ENCODE measurements at places on chromosomes 1 and 21.

GRCh38 chr1:61202854-61203598 lies 120.7 kb downstream of the NFIA start:
- DNase-seq = peak; percentile 68

GRCh38 chr1:6505367-6506209 lies 14.1 kb upstream of the PLEKHG5 start:
- no peak for DNase-seq

- DNase-seq = no peak
These were observed 3.2 kb upstream of the SAMD11 start for GRCh38 chr1:920521-920920.

DNA sequence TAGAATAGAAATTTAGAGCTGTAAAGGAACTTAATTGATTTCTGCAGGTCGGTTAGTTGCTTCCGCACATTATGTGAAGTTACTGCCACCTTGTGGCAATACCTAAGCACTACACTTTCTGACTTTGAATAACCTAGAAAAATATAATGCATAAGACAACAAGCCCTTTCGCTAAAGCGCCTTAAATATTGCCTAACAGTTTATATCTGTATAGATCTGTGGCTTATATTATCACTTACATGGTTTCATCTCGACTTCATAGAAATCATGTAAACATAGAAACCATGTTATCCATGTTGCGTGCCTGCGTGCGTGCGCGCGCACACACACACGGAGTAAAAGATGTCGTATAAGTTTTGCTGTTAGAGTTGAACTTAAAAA lies 10.9 kb upstream of the IFI16 start:
- peak; percentile 68 for DNase-seq

GRCh38 chr21:35506771-35507170 lies 457.7 kb upstream of the RUNX1 start:
- DNase-seq = no peak

GRCh38 chr1:26618561-26618960 lies 77.3 kb upstream of the ARID1A start:
- DNase-seq = no peak

- DNase-seq = no peak
These were observed 26.7 kb downstream of the PODN start for GRCh38 chr1:53088616-53089300.

- DNase-seq = no peak
These were observed 7.6 kb downstream of the CDKN2C start for GRCh38 chr1:50977575-50978143.

GRCh38 chr1:9658199-9658598 lies 6.7 kb downstream of the PIK3CD start:
- DNase-seq = no peak

- DNase-seq = no peak
These were observed 257.0 kb upstream of the ADGRL2 start for GRCh38 chr1:81543764-81544163.

GRCh38 chr1:202498542-202498941 lies 150.0 kb downstream of the PPP1R12B start:
- peak; percentile 43 for DNase-seq

DNA sequence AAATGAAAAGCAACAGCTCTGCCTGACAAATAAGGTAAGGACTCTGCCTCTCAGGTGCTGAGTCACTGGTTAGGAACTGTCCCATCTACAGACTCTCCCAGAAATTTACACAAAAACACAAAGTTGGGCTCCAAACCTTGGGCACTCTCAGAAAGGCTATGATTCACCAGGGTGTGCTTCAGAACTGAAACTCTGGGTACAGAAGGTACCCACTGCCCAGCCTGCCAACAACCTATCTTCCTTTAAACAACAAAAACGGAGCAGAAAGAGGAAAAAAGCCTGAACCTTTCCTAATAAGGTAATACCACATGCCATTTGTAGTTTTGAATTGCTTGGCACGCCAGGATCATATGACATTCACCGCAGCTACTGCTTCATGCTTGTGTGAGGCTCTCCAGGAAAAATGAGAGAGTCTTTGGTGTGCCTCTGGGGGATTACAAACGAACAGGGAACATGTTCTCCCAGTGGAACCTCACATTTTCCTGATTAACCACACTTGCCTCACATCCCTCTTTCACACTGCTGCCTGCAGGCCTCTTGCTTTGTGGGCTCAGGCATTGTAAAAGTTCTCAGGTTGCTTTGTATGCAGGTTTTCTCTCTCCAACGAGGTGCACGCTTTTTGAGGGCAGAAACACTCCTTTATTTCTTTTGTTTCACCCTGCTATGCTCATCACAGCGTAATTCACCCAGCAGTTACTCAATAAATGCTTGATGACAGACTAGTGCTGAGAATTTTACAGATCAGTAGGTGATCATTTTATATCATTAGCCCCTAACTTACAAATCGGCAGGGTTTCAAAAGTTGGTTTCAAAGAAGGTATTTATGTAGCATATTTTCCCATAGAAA lies 65.1 kb downstream of the GADD45A start:
- peak; percentile 93 for DNase-seq

DNA sequence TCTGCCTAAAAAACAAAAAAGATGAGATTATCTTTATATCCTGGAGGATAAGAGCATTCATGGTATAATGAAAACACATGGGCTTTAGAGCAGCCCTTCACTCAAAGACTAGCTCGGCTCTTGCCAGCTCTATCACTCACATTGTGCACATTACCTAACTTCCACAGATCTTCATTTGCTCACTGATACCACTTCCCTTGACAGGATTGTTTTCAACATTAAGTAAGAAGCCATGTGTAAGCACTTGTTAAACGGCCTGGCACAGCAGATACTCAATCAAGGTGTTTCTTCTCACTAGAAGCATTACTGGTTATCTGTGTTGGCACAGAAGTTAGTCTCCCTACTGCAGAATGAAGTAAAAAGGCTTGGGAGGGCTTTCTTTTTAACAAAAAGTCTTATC lies 18.7 kb downstream of the LPGAT1 start:
- no peak for DNase-seq

DNA sequence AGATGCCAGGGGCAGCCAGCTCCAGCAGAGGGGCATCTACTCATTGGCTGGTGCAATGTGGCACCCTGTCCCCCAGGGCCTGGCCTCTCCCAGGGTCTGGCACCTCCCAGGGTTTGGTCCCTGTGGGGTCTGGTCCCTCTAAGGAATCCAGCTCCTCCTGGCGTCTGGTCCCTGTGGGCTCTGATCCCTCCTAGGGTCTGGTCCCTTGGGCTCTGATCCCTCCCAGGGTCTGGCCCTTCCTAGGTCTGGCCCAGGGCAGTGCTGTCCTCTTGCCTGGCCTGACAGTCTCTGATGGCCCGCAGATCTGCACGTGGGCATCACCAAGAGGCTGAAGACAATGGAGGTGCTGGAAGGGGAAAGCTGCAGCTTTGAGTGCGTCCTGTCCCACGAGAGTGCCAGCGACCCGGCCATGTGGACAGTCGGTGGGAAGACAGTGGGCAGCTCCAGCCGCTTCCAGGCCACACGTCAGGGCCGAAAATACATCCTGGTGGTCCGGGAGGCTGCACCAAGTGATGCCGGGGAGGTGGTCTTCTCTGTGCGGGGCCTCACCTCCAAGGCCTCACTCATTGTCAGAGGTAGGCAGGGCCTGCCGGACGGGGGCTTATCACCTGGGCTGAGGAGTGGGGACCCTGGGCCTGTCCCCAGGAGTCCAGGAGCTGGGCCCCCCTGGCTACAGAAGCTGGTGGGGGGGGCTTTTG lies 73.9 kb downstream of the OBSCN start:
- DNase-seq = no peak

DNA sequence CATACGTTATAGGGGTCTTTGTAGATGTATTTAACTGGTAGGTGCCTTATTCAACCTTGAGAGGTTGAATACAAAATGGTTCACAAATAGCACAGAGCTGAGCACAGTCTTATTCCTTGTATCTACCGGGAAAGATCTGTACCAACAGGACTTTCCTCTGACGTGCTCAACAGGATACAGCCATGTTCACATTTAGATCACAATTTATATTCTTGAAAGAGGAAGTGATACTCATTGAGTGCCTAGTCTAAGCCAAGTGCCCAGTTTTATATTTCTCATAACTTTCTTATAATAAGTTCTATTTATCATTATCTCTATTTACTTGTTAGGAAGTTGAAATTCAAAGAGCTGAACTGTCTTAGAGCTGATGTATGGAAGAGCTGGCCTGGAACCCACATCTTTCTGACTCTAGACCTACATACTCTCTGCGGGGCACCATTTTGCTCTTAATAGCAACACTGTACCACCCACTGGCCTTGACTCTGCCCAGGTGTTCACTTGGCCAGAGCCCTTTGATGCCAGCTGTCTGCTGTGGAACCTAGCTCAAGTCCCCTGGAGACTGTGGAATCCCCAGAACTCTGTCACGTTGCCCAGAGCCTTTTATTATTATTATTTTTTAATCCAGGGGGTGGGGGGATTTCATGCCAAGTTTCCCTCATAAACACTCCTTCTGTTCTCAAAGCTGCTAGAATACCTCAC lies 156.2 kb downstream of the TPR start:
- no peak for DNase-seq

- peak; percentile 50 for DNase-seq
These were observed 173.8 kb downstream of the ETS2 start for GRCh38 chr21:38979271-38980121.

- DNase-seq = no peak
These were observed 69.0 kb upstream of the KRTAP19-8 start for GRCh38 chr21:31107176-31107785.

GRCh38 chr21:45228171-45228641 lies 59.5 kb downstream of the POFUT2 start:
- peak; percentile 85 for DNase-seq

DNA sequence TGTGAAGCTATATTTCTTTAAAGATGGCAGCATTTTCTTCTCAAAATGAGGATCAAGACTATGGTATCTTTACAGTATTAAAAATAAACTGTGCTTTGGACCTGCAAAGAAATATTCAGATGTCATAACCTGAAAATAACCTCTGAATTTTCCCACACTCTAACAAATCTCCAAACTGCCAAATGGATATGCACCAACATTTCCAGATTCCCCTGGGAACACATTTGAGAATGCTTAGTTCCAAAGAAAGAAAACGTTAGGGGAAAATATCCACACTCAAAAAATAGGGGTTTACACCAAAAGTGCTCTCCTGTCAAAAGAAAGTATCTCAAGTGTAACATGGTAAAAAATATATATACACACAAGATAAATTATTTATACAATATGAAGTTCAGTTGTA lies 69.1 kb upstream of the ARHGAP29 start:
- DNase-seq = no peak

GRCh38 chr1:3444736-3445135 lies 9.7 kb upstream of the ARHGEF16 start:
- no peak for DNase-seq

DNA sequence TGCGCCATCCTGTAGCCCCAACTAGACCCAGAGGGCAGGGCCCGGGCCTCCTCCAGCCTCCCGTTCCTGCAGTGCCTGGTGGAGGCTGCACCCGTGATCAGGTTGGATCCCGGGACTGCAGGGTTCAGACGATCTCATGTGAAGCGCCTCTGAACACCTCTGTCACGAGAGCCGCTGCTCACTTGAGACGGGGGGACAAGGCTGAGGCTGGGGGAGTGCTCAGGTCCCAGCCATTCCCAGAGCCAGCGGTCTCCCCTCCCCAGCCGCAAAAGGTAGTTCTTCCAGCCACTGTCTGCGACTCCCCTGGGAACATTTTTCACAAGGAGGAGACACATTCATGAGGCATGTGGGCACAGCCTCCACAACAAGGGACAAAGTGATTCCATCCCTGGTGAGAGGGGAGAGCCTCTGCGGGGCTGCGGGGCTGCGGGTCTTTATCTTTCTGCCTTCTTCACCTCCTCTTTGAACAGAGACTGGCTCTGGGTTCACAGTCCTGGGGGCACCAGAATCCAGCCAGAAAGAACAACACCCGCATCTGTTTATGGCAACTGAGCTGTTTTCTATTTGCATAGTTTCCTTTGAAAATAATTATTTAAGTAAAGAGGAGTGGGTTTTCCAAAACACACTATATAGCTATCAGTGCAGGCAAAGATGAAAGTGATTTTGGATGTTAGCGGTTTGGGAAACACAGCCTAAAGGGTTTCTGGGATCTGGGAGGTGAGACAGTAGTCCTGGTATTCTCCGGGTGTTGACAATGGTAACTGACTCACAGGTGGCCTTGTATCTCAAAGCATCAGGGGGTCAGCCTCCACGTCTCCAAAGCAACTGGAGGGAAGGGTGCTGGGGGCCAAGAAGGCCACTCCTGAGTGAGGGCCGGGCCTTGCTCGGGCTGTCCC lies 13.0 kb upstream of the LDLRAP1 start:
- DNase-seq = no peak

DNA sequence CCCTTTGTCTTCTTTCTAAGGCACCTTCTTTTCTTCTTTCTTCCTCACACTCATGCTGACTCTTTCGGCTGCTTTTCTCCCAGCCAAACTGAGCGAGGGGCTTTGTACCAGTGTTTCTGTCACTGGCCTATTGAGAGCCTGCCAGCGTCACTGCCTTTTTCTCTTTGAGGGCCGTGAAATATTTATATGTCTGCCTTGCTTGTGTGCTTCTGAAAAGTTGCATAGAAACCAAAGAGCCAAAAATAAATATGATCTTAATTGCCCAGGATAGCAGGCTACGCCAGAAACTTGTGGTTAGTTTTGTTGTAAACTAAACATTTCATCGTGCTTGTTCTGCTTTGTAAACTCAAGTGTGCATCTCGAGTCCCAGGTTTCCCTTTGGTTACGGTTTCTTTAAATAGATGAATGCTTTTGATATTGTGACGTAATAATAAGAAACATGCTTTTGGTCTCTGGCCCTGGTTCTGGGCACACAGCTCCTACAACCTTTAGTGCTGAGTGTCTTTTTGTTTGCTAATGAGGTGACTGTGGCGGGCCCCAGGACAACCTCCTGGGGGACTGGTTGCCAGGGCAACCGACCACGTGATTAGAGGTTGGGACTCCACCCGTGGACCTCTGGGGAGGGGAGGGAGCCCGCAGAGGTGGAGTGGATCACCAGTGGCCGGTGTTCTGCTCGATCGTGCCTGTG lies 10.8 kb downstream of the SLC37A1 start:
- peak; percentile 34 for DNase-seq

- DNase-seq = no peak
These were observed 25.6 kb downstream of the SYT11 start for GRCh38 chr1:155884982-155885381.

GRCh38 chr1:64915381-64916274 lies 50.7 kb downstream of the JAK1 start:
- peak; percentile 93 for DNase-seq

DNA sequence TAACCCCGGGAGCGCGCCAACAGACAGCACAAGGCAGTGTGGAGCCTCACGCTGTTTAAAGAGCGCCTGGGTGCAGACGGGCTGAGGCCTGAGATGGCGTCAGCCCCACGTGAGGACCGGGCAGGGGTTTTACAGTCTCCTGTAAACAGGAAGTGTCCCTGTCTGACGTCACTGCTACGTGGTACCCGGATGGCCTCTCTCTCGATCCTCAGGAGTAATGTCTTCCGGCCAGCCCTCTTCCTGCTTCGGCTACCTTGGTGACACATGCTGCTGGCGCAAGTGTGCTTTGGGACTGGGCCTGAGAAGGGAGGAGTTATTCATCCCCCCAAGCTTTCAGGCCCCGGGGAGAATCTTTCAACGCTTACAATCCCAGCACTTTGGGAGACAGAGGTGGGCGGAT lies 41.2 kb downstream of the CNST start:
- DNase-seq = no peak

DNA sequence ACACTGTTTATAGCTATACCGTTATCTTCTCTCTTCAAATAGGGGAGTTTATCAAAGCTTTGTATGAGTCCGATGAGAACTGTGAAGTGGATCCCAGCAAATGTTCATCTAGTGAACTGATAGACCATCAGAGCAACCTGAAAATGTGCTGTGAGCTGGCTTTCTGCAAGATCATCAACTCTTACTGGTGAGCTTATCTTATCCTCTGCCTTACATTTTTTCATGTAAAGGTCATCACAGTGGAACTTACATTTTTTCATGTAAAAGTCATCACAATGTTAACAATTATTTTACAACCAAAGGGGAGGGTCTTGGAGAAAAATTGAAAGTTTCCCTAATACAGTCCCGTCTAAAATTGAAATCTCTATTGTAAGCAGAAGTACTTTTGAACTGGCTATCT lies 45.2 kb downstream of the CLEC20A start:
- no peak for DNase-seq
